T-helper 2 cell (primary cell): ENCODE measurements at places on chromosomes 3 and 15.

DNA sequence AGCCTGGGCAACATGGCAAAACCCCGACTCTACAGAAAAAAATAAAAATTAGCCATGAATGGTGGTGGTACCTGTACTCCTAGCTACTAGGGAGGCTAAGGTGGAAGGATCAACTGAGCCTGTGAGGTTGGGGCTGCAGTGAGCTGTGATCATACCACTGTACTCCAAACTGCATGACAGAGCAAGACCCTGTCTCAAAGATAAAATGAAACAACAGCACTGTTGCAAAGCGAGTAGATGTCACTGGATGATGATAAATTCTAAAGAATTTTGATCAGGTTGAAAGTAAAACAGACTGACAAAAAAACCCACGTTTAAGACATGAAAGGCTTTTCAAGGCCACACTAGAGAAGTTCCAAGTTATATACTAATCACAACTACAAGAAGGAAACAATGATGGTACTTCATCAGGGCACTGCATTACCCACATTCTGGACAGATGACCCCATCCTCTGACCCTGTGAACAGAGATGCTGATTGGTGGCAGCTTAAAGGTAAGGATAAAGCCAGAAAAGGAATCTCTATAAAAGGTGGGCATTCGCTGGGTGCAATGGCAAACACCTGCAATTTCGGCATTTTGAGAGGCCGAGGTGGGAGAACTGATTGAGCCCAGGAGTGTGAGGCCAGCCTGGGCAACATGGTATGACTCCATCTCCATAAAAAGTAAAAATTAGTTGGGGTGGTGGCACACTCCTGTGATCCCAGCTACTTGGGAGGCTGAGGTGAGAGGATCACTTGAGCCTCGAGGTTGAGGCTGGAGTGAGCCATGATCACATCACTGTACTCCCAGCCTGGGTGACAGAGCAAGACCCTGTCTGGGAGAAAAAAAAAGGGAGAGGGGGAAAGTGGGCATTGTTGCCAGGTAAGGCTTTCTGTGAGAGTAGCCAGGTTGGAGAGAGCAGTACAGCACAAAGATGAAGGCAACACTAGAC, 59.2 kb downstream of the TBL1XR1 start:
- DNase-seq = no peak

DNA sequence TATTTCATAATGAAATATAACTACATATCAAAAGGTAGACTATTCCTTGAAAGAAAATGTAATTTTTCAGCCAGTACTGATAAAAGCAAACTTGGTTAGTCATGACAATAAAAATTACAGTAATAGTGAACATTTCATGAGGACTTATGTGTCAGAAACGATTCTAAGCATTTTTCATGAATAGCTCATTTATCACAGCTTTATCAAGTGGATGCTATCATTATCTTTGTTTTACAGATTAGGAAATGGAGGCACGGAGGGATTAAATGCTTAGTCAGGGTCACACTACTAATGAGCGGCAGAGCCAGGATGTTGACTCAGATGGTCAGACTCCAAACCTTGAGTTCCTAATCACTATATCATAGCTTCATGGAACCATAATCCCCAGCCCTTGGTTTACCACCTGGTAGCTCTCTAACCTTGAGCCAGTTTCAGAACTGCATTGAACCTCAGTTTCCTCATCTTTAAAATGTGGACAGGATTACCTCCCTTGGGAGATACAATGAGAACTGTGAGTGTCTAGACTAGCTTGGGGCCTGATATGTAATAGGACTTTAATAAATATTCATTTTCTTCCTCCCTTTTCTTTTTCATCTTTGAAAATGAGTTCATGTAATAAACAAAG, 85.4 kb downstream of the TNIK start:
- no peak for DNase-seq

GRCh38 chr15:42548249-42549031, at the start of the genes HAUS2 and LRRC57:
TSS of gene HAUS2 (plus strand) at chr15:42548838. CDS start at chr15:42548873, 35 bp downstream.
TSS of gene LRRC57 (minus strand) at chr15:42548793. CDS start at chr15:42548434, 359 bp downstream.
- peak; percentile 84 for DNase-seq

DNA sequence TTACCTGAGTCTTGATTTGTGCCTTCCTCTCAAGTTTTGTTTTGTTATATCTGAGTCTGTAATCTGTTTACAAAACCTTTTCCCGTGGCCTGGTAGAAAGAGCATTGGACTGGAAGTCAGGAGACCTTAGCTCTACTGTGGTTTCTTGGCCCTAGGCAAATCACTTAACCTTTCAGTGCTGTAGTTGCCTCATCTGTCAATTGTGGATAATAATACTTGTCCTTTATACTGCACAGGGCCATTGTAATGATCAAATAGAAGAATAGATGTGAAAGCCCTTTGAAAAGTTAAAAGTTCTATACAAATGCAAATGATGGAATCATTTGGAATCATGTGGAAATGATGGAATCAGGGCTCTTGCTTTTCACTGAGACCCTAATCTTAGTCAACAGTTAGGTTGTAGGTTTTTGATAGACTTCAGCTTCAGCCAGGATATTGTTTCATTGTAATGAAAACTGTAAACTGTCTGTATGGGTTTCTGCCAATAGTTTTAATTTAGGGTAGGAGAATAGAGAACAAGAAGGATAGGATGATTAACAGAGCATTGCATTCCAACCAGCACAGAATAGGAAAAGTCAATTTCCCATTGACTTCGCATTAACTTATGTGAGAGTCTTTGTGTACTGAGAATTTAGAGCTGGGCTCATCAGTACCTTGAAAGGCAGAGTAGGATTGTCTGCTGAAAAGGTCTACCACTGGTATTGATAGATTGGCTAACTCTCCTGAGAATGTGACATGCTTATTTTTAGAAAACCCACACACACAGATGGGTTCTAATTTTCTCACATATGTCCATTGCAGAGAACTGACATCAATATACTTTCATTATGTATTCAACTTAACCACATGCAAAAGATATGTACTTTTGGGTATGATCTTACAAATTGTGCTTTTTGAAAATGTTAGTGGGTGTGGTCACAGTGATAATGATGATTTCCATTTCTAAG, 21.8 kb downstream of the MAP2K5 start:
- no peak for DNase-seq

DNA sequence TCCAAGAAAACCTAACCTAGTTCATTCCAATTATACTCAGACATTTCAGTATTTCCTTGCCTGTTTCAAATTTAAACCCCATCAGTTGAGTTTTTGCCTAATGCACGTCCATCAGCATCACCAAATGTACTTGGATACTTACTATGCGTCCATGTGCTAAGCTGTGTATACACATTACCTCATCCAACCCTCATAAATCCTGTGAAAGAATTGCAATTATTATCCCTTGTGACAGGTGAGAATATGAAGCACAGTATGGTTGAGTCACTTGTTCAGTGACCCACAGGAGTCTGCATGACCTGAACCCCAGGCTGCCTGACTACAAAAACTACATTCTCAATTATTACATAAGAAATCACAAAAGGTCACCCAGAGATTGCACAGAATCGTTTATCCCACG, 2.5 kb downstream of the OR5K2 start:
- DNase-seq = no peak

DNA sequence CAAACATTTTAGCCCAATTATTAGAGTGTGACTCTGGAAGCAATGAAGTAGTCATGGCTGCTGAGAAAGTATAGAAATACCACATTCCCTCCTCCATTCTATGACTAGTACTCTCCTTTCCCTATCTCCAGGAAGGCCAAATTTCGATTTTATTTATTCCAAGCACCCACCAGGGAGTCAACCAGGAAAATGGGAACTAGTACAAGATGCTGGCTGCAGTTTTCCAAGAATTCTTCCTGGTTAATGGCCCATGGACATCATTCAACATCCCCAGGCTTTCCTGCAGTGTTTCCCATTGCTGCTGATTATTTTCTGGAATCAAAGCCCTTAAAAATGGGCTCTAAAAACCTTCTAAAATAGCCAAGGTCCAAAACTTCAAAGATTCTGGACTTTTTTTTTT, 247.9 kb upstream of the STT3B start:
- DNase-seq = no peak

DNA sequence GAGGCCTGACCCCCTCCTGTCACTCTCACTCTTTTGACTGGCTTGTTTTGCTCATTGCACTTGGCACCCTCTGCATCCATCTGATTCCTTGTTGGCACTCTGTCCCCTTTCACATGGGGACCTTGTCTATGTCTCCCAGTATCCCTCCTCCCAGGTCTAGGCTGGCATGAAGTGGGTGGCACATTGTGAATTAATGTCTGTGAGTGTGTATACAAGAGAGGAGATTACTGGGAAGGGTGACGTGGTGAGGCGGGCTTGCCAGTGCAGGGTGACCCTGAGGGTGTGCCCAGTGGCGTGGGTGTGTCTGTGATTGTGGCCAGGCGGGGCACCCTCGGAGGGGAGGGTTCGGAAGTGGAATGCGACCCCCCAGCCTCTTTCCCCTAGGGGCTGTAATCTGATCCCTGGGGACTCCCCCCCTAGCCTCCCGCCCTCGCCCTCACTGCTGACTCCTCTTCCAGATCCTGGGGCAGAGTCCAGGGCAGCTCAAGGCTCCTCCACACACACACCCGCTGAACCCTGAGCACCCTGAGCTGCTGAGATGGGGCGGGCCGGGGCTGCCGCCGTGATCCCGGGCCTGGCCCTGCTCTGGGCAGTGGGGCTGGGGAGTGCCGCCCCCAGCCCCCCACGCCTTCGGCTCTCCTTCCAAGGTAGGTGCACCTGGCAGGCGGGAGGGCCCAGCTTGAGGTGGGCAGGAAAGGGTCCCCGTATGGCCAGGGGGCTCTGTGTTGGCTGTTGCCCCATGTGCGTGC, at the start of gene SEMA3B:
TSS of gene SEMA3B (plus strand) at position 445 of the 749 bp plus-strand sequence. CDS start at position 539, 94 bp downstream.
- DNase-seq = no peak

DNA sequence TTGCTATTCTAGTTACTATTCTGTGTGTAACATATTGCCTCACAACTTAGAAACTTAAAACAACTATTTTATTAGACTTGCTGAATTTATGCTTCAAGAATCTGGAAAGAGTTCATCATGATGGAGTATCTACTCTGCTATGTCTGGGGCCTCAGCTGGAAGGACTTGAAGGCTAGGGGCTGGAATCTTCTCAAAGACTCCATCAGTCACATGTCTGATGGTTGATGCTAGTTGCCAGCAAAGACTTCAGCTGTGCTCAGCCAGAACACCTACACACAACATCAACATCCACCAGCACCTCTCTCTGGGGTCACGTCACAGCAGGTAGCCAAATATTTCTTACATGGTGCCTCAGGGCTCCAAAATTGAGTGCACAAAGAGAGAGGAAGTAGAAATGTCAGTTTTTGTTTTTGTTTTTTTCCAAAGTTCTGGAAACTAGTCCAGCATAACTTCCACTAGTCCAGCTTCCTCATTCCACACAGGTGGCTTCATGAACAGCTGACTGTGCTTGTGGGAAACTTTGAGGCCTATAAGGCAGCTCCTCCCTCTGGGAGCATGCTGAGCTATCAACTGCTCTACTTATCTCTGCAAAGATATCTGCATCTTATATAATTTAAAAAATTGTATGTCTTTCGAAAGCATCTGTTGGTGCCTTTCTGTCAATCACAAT, 325.4 kb upstream of the AGTR1 start:
- no peak for DNase-seq

DNA sequence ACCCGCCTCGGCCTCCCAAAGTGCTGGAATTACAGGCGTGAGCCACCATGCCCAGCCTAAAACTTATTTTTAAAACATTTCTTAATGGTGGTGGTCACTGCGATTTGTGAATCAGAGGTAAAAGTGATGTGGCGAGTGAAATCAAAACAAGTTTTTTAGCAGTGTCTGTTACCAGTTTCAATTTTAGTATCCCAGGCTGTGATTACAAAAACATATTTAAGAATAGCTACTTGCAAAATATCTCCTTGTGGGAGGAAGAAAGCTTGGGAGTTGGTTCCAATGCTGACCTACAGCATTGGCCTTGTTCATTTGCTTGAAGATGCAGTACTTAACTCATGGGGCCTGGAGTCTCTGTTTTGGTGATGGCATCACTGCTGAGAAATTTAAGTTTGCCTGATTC, 4.5 kb downstream of the RAB7A start:
- DNase-seq = no peak

DNA sequence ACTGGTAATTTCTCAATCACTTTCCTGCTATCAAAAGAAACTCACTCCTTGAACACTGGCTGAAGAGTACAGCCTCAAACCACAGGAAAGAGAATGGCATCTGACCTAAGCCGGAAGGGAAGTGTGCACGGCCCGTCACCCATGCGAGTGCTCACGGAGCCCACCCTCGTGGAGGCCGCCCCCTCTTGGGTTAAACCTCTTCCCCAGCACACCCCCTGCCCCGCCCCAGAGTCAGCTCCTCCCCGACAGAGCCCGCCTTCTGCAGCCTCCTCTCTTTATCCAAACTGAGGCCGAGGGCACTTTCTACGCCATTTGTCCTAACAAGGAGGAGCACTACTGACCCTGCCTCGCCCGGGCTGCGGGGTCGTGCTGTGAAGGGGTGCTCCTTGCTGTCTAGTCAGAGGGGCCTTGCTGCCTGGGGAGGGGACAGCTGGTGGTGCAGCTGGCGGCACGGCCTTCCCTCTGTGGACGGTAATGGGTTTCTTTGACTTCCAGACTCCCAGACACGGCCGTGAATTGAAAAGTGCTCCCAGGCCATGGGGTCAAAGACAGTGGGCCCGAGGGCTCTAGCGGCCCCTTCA, 137.7 kb downstream of the NSMCE3 start:
- DNase-seq = no peak

DNA sequence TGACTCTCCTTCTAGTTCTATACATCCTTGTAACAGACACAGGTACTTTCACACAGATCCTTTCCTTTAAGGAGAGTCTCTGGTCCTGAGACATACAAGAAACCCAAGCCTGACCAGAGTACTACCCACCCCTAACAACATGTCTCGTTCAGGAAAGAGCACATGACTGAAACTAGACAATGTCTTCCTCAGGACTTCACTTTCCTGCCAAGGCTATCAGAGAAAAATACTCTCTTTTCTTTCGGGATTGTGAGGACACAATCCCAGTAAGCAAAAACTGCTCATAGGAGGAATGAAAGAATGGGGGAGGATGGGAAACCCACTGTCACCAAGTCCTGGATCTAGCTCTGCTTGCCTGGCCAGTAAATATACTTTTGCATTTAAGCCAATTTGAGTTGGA, 11.5 kb upstream of the ANKRD28 start:
- no peak for DNase-seq

DNA sequence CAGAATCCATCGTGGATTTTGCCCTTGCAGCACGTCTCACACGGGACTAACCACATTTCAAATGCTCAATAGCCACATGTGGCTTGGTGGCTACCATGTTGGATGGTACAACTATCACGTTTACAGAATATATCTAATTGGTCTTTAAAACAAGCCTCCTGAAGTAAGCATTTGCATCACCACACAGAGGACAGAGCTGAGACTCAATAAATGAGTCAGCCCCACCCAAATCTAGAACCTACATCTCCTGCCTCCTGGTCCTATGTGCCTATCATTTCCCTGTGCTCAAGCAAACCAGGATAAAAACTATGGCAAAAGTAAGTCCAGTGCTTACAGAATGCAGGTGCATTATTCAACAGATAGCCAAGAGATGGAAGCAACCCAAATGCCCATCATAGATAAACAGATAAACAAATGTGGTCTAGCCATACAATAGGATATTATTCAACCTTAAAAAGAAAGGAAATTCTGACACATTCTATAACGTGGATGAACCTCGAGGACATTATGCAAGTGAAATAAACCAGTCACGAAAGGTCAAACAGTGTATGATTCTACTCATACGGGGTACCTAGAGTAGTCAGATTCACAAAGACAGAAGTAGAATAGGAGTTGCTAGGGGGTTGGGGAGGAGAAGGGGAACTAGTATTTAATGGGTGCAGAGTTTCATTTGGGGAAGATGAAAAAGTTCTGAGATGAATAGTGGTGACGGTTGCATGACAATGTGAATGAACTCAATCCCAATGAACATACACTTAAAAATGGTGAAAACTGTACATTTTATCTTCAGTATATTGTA, 43.9 kb downstream of the SRGAP3 start:
- no peak for DNase-seq
